ENCODE measurements at places on chromosomes 4 and X. TPM values are rescaled to one million over a fixed set of nuclear protein-coding genes. Genes with fewer than 3 reads are reported as not detected.

PABPC4L gene
- total RNA-seq, result 1.6 TPM

IL21 gene
- total RNA-seq, result not detected

INTS6L gene
- 9.1 TPM for total RNA-seq

BCLAF3 gene
- total RNA-seq, result 12.3 TPM

PNMA5 gene
- total RNA-seq, result not detected

ANXA10 gene
- total RNA-seq, result not detected

HSFX3 gene
- total RNA-seq, result not detected

- DNase-seq, result peak; percentile 92
These were observed 64.9 kb upstream of the SCOC start for GRCh38 chr4:140308366-140309123.

DNA sequence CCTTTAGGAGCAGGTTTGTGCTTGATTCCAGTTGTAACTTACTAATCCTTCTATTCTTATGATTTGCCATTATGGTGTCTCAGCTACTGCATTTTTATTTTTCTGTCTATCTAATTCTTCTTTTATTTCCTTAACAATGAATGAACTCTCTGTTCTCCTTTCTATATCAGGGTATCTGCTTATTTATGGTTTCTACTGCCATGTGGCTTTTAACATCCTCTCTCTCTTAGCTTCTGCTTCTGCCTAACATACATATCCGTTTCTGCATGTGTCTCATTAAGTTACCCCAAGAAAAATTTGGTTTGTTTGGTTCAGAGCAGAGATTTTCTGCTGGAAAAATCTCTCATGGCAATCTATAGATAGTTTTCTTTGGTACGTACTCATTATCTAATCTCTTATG, 614.4 kb downstream of the RPA4 start:
- no peak for DNase-seq

DNA sequence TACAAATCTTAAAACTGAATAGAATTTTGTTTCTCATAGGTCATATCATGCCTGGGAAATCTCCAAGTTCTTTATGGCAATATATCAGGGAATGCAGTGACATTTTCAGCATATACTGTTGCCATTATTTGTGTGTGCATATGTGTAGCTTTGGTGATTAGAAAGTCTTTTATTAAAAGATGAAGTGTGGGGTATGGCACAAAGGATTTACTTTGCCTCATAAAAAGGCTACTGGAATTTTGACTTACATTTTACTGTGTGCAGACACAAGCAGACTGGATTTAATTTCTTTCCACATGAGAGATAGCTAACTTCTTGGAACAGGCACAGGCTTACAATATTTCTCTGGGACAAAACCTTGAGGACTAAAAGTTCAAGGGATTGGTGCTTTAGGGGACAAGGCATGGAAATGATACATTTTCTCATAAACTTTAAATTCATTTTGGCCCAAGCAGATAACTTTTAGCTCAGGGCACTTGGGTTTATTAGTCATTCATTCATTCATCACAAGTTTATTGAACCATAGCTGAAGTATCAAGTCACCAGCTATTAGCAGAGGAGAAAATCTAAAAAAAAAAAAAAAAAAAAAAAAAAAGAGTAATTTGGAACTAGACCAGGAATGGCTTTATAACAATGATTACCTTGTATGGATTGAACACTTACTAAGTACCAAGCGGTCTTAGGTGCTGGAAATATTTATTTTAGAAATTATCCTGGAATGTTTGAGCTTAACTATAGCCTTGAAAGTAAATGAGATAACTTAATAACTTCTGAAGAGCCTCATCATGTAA, 191.5 kb downstream of the SLIT2 start:
- DNase-seq, result no peak

DNA sequence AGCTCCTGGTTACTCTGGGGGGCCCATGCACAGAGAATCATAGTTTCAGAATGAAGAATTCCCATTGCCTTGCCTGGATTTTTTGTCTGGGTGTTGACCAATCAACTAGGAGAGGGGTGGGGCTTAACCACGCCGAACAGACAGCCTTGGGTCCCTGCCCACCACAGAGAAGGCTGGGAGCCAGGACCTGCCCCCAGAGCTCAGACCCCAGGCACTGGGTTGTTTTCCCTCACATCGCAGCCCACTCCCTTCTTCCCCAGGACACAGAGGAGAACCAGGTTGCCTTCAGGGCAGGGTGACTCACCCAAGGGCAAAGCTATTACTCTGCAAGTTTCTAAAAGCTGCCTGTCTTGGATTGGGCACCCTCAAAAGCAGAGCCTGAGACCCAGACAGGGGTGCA, 23.3 kb upstream of the CRMP1 start:
- no peak for DNase-seq

GRCh38 chrX:40266490-40267333, 169.0 kb upstream of the BCOR start:
- peak; percentile 87 for DNase-seq

DNA sequence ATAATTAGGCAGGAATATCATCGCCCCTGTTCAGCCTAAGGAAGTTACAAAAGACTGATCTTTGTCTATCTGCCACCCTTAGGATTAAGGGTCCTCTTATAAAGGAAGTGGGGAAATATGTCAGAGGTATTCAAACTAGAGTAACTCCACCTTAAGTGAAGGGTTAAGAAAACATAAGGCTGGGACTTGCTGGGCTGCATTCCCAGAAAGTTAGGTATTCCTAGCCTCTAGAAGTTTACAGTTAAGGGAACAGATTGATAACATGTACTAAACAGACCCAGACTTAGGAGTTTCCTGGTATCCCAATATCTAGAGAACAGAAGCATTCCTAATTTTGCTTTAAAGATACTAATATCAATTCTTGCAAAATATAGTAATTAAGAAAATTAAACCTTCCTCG, 6.0 kb downstream of the CXCL2 start:
- no peak for DNase-seq

- no peak for DNase-seq
These were observed 1995.9 kb downstream of the C4orf33 start for GRCh38 chr4:131091896-131092295.

GRCh38 chrX:49060914-49061313, 2.1 kb downstream of the CCDC120 start:
- DNase-seq, result no peak

DNA sequence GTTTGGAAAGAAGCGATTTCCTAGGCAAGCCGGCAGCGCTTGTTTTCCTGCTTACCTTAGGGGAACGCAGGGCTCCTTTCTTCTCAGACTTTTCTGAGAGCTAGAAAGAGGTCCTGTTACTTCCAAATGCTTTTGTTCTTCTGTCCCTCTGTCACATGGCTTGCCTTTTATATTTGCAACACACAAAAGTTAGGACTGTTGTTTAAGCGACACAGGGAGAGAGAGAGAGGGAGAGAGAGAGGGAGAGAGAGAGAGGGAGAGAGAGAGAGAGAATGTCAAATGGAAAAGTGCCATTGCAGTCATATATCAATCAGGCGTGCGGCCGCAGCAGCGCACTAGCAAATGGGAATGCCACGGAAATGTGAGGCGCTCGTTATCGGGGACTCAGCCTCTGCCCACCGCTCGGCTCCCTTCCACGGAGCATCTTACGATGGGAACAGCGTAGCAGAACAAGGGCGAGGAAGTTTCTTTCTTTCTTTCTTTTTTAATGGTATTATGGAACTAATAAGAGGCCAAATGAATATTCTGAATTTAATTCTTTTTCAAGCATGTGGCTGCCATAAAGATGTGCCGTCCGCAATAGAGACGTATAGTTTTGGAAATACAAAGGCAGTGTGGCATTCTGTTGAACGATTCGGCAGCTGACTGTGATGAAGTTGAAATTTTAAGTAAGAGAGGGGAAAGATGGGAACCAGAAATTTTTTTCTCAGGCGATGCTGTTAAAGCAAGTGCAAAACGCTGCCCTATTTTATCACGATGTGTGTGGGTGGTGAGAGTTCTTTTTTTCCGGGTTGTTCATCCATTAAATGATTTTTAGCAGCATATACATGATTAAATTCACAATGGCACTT, at the start of gene NDP:
NDP (minus strand) TSS at position 142 of the 851 bp plus-strand sequence. CDS start 14,745 bp downstream, outside the sequence.
- DNase-seq, result no peak

DNA sequence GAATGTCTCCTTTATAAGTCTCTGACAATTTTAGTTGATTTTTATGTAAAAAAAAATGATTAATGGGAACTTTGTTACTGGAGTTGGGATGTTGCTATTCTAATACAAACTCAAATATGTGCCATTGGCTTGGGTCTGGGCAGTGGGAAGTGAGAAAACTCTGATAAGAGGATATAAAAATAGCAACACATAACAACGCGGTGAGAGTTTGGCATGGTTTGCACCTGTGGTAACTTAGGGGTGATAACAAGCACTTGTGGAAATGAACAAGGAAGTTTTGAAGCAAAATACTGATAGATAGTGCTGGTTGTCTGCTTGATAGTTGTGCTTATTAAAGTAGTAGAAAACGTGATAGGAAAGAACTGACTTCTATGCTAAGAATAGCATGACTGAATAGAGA, 743.3 kb upstream of the AGA start:
- DNase-seq, result no peak

GRCh38 chr4:152559641-152560040, 23.7 kb upstream of the FBXW7 start:
- no peak for DNase-seq

DNA sequence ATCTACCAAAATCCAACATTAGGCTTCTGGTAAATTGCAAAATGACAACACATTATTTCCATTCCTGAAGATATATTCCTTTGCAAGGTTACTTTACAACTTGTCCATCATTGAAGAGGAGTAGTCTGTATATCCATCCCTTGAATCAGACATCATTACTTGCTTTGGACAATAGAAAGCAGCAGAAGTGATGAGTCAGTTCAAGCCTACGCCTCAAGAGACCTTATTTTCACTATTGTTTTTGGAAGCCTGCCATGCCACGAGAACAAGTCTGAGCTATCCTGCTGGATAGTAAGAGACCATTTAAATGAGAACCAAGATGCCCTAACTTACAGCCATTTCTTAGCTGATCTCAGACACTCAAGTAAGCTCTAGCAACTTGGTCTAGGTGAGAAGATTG, 246.0 kb upstream of the HHIP start:
- no peak for DNase-seq

DNA sequence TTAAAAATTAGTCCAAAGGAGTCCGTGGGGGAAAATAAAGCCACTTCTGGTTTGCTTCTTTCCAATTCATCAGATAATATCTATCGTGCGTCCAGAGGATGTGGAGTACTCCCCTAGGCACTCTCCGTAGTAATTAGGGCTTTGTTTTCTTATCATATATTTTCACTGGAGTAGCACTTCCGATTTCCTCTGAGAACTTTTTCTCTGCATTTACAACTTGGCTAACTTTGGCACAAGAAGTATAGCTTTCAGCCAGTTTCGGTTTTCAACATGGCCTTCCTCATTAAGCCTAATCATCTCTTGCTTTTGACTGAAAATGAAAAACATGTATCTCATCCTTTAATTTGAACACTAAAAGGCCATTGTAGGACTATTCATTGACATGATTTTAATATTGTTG, 80.5 kb downstream of the CASP3 start:
- no peak for DNase-seq

DNA sequence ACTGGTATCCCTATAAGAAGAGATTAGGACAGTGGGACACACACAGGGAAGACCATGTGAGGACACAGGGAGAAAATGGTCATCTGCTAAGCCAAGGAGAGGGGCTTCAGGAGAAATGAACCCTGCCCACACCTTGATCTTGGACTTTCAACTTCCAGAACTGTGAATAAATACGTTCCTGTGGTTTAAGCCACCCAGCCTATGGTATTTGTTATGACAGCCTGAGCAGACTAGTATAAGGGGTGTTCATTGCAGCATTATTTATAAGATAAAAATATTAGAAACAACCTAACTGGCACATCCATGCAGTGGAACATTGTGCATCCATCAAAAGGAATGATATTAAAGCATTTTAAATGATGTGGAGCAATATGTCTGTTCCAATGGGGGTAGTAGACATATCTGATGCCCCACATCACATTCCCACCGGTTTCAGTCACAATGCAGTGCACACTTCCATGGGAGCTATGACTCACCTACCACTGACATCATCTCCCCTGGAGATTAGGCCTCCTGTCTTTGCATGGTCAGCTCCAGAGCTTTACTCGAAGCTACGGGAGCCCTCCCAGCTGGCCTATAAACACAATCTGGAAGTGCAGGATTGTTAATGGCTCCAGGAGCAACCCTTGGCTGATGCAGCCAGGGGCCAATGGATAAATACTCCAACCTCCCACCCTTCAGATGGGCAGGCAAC, 38.9 kb upstream of the MAMLD1 start:
- no peak for DNase-seq

DNA sequence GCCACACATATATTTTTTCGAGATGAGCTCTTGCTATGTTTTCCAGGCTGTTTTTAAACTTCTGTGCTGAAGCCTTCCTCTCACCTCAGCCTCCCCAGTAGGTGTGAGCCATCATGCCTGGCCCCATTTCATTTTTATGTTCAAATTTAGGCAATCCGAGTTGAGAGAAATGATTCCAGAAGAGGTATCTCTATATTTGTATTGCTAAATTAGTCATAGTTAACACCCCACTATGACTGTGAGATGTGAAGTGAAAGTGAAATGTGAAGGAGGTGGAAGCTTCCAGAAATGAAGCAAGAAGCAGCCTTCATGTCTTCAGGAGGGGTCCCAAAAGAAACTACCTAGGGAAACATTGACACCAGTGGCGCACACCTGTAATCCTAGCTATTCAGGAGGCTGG, 17.7 kb downstream of the APELA start:
- DNase-seq, result no peak

GRCh38 chrX:104112326-104112951, at the start of gene ZCCHC18:
Gene ZCCHC18 (plus strand): TSS chrX:104112523. CDS start chrX:104114112, 1,589 bp downstream.
- DNase-seq, result peak; percentile 83

DNA sequence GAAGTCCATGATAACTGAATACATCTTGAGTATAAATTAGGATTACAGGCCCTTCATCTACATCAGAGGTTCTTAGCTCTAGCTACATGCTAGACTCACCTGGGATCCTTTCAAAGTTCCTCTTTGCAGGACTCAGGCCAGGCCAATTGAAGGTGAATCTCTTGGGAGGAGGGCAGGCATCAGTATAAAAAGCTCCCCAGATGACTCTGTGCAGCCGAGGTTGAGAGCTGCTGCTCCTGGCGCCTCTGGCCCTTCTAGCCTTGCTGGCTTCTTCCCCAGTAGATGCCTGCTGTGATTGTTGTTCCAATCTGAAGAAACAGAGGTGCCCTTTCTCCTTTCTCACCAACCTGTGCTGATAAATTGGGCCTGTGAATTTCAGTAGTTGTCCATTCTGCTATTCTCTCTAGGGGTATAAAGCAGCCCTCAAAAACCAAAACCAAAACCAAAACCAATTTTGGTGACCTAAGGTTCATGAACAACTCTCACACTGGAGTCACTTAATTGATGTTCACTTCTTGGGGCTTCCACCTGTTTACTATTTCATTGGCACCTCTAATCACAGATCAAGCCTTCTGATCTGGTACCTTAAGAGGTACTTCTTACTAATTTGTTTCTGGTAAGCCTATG, 78.7 kb downstream of the SUPT20HL2 start:
- DNase-seq, result no peak
